Hematopoietic multipotent progenitor cell (in vitro differentiated cells): ENCODE measurements at places on chromosomes 5 and 9.

DNA sequence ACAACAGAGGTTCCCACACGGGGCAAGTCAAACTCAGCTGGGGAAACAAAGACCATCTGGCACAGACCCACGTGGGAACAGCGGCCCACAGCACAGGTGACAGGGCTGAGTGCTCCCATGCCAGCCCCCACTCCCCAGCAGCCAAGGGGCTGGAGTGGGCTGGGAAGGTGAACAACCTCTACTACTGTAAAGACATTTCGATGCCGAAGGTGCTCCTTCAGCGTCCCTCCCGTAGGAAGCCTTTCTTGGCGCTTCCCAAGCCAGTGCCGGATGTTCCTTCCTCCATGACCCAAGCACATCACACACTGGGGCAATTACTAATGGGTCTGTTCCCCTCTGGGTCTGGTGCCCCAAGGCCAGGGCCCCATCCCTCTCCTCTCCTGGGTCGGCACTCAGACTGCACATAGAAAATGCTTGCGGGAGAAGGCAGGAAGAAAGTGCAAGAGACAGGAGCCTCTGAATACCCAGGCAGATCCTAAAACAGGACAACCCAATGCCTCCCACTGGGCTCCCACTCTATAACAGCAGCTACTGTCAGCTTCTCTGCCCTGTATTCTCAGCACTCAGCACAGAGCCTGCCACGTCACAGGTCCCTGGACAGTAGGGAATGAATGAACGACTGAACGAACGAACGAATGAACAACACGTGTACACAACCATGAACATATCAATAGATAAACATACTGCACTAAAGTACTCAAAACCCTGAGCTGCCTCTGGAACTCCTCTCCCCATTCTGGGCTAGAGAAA, 77.0 kb upstream of the LRRTM2 start:
- no peak for DNase-seq

GRCh38 chr9:112765281-112765680, 14.7 kb downstream of the SNX30 start:
- no peak for DNase-seq

DNA sequence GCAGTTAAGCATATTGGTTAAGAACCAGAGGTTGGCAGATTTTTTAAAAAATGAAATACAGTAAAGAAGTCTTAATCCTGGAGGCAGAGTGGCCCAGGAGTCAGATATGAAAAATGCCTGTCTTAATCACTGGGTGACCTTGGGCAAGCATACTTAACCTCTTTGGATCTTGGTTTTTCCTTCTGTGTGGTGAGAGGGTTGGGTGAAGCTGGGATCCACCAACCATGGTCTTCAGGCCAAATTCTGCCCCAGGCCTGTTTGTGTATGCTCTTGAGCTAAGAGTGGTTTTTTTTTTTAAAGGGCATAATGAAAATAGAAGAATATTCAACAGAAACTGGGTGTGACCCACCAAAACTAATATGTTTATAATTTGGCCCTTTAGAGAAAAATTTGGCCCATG, 20.0 kb upstream of the TEX48 start:
- DNase-seq, result no peak

- peak; percentile 43 for DNase-seq
These were observed 49.5 kb downstream of the C5orf22 start for GRCh38 chr5:31581498-31582099.

- DNase-seq, result no peak
These were observed 97.5 kb upstream of the CTSV start for GRCh38 chr9:97136421-97136820.

GRCh38 chr5:12023614-12024241, 119.5 kb upstream of the CTNND2 start:
- DNase-seq, result peak; percentile 48

DNA sequence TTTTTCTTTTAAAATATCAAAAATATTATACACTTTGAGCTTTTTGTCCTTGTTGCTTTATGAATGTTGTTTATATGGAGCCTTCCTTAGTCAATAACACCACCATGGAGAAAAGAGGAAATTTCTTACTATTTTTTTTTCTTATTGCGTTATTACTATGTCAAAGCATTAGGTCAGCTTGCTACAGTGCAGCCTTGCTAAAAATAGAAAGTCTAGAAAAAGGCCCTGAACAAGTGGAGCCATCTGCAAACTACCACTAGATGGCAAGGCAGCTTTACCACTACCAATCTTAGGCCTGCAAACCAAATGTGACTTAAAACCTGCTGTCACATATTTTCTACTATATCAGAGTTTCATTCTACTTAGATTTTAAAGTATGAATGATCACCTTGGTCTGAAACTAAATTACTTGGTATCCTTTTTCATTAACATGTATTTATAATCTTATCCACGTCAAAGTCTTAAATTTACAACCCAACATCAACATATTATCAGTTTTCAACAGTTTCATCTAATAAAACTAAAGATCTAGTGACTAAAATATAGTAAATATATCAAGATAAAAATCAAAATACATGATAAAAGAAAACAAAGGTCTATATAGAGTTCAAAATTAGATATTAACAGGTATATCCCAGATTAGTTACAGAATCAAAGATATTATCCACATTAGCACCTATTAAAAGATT, 113.1 kb upstream of the ACOT12 start:
- peak; percentile 90 for DNase-seq

- DNase-seq, result no peak
These were observed 4.3 kb upstream of the NCS1 start for GRCh38 chr9:130167927-130168326.

GRCh38 chr5:893711-894110, 1.0 kb downstream of the TRIP13 start:
- no peak for DNase-seq

DNA sequence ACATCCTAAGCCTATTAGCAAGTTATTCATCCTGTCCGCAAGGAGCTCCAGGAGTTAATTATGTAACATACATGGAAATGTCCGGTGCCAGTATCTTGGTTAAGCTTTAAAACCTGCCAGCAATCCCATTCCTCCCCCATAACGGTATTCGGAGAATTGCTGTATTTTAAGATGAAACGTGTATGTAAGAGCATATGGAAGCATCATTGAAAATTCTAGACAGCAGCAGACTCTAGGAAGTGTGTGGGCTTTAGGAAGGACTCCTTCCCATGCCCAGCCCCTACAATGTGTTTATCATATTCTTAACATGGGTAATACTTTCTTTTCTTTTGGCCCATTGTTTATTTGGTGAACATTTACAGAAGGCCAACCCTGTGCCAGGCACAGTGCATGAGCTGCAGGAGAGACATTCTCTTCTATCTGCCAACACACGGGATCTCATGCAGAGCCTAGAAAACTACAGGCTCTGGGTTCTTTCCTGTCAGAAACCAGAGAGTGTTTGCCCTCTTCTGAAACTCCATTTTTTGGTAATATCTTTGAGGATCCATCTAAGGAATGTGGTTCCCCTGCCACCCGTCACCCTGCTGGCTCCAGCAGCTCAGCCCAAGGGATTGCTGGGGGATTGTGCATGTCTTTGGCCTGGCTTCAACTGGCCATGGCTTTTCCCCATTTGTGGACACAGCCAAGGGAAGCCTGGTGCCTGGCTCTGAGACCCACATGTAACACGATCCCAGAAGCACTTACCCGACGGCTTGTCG, 15.1 kb downstream of the ANGPTL2 start:
- no peak for DNase-seq

DNA sequence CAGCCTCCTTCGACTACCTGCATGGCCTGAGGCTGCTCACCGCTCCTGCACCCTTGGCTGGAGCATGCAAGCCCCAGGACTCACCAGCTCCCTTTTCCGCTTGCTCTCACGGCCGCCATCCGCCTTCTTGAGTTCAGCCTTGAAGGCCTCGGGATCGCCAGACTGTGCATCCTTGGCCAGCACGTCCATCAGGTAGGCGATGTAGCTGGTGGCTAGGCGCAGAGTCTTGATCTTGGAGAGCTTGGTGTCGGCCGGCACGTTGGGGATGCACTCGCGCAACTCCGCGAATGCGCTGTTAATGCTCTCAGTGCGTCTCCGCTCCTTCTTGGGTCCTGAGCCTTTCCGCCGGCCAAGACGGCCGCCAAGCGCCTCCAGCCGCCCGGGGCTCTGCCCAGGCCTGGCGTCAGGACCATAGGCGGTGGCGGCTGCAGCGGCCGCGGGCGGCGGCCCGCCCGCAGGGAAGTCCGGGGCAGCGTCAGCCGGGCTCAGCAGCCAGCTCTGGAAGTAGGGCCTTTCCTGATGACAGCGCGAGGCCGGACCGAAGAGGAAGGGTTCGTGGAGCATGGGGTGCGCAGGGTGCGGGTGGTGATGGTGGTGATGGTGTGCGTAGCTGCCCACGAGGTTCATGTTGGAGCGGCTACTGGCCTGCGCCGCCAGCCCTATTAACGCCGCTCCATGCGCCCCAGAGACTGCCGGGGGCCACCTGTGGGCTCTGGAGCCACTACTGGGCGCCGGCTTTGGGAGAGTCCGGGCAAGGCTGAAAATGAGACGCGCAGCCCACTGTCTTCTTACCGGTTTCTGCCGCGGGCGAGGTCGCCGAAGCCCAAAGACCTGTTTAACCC, 424 bp downstream of the HAND1 start:
- DNase-seq, result peak; percentile 14

- DNase-seq, result no peak
These were observed 70.3 kb upstream of the SMIM15 start for GRCh38 chr5:61232490-61233050.

- DNase-seq, result no peak
These were observed 191.4 kb downstream of the FRMD3 start for GRCh38 chr9:83346655-83347420.

DNA sequence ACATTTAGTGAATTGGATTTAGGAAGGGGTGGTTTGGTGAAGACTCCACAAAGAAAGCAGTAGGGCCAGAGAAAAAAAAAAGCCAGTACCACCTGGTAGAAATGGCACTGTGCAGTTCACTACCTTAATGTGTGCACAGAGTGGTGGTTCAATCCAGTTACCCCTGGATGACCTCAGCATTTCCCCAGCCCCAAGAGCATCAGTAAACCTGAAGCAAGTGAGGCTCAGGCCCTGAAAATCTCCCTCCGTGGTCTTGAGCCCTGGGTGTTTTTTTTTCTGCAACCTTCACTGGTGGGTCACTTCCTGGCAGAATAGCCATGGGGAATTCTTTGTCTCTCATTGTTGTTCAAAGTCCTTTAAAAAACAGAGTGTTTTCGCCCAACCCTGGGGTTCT, 202.9 kb downstream of the GADD45G start:
- DNase-seq, result no peak

GRCh38 chr5:141521244-141521781, 32.4 kb downstream of the PCDHGC5 start:
- peak; percentile 38 for DNase-seq

DNA sequence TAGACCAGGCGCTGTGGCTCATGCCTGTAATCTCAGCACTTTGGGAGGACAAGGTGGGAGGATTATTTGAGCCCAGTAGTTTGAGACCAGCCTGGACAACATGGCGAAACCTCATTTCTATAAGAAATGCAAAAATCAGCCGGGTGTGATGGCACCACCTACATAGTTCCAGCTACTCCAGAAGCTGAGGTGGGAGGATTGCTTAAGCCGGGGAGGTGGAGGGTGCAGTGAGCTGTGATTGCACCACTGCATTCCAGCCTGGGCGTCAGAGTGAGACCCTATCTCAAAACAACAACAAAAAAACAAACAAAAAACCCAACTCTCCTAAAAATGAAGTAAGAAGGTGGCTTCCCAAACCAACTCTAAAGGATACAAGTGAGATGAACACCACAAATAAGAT, 23.0 kb downstream of the IARS1 start:
- no peak for DNase-seq

DNA sequence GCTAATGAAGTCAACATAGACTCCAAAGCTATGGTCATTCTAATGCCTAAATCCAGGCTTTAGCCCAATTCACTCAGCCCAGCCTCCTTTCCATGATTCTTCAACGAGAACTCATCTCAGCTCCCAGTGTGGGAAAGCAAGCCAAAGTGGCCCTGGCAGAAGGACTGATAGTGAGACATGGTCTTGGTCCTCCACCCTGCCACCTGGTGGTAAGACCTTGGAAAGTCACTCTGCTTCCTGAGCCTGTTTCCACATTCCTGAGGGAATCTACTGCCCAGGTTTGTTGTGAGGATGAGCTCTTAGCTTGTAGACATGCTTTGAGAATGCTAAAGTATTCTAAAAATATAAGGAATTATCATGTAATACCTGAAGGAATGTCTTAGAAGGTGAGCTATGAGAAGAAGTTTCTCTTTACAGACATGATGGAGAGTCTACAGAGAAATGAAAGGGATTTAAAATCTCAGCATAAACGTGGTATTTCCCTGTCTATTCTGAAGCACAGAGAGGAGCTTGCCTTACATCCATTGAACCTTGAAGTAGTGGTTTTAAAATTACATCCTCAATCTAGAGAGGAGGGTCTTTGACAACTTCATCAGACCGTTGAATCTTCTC, 173.5 kb downstream of the TRIM32 start:
- peak; percentile 4 for DNase-seq

DNA sequence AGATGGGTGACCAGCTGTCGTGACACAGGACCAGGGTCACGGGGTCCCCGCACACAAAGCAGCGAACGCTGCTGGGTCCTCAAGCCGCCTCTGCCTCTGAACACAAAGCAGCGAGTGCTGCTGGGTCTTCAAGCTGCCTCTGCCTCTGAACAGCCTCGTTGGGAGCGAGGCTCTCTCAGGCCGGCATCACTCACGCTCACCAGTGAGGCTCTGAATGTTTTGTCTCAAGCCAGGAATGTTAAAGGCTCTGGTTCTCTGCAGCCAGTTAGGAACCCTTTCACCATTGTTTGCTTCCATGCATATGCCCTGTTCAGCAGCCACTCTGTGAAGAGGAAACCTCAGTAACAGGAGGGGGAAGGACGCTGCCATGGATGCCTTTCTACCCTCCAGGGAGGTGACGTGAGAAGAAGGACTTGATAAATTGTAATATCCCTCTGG, 82.7 kb upstream of the TAF11L2 start:
- no peak for DNase-seq

DNA sequence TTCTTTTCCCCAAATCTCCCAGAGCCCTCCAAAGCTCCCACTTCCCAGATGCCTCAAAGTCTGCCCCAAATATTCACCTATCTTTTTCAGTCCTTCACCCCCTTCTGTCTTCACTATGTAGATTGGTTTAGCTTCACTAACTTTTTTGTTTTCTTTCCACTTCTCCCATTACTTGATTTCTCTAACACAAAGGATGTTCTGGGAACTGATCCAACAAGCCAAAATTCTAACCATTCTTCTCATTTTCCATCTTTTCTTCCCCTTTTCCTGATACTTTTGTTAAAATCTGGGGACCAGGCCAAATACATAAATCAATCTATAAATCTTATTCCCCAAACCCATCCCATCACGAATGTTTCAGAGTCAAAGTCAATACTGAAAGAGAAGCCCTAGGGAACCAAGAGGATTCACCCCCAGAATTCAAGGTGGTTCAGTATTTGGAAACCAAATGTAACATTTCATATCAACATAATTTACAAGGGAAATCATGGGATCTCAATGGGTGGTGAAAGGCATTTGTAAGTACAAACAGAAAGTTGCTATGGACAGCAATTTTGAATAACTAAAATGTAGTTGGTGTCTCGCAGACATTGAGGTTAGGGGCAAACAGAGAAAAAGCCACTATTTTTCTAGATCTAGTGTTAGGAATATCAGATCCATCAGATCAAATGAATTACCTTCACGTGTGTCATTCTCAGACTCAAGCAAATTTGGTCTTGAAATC, 35.3 kb downstream of the APTX start:
- no peak for DNase-seq
